ENCODE measurements at places on chromosomes 12 and 14.

DNA sequence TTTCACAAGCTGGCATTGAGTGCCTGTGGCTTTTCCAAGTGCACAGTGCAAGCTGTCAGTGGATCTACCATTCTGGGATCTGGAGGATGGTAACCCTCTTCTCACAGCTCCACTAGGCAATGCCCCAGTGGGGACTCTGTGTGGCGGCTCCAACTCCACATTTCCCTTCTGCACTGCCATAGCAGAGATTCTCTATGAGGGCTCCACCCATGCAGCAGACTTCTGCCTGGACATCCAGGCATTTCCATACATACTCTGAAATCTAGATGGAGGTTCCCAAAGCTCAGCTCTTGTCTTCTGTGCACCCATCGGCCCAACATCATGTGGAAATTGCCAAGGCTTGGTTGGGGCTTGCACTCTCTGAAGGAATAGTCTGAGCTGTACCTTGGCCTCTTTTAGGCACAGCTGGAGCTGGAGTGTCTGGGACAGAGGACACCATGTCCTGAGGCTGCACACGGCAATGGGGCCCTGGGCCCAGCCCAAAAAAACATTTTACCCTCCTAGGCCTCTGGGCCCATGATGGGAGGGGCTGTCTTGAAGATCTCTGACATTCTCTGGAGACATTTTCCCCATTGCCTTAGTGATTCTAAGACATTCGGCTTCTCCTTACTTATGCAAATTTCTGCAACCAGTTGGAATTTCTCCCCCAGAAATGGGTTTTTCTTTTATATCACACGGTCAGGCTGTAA, 313.3 kb upstream of the SFSWAP start:
- no peak for DNase-seq

- DNase-seq: no peak
These were observed 173.5 kb downstream of the ANO6 start for GRCh38 chr12:45389426-45389825.

DNA sequence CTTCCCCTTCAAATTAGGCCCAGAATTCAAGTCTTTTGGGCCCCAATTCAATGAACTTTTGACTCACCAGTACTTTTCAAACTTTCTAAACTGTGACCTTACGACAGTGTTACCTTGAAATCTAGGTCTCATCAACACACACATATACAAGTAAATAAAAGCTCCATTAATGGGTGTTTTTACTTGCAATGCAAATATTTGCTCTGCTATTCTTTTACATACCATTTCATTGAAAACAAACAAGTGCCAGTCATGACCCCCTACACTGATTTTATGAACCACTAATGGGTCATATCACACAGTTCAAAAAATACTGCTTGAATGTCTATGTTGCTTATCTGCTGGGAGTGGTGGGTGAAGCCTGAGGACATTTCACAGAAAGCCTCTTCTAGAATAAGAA, 9.1 kb upstream of the NR1H4 start:
- DNase-seq: no peak

DNA sequence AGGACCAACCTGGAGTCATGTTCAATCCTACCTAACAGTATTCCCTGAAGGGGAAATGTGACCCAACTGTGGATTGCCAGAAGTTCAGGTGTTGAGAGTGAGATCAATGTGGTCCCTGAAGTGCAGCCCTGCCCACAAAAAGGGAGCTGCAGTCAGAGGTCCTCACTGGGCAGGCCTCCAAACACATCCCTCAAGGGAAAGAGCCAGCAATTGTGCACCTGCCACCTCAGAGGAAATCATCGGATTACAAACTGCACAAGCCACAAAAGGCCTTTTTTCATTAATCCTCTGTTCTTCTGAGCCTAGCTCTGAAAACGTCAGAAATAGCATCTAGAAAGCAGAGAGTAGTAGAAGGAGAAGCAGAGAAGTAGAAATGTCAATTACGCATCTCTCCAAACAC, 10.8 kb upstream of the MDM1 start:
- DNase-seq: no peak

- no peak for DNase-seq
These were observed 56.9 kb upstream of the TSPAN8 start for GRCh38 chr12:71214511-71215285.

GRCh38 chr14:69088586-69088985, 64.3 kb downstream of the DCAF5 start:
- DNase-seq: no peak

GRCh38 chr12:106274575-106275121, 26.8 kb upstream of the CKAP4 start:
- no peak for DNase-seq

- DNase-seq: no peak
These were observed 24.0 kb downstream of the ADGRD1 start for GRCh38 chr12:130977743-130978095.

DNA sequence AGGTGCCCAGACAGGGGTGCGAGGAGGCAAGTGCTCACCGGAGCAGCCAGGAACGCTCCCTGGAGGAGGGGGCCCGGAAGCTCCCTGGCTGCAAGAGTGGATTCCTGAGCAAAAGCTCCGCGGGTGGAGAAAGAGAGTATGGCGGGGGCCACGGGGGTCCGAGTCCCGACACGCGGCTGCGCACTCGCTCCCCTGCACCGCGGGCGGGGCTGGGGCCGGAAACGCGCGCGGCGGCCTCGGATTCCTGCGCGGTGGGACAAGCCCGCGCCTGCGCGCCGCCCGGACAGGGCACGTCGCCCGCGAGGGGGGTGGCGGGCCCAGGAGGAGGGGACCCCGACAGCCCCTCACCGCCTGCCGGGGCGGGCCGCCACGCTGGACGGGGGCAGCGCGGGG, 27.8 kb upstream of the GPR132 start:
- peak; percentile 82 for DNase-seq

- DNase-seq: no peak
These were observed 35.7 kb upstream of the ACTN1 start for GRCh38 chr14:69014829-69015259.

DNA sequence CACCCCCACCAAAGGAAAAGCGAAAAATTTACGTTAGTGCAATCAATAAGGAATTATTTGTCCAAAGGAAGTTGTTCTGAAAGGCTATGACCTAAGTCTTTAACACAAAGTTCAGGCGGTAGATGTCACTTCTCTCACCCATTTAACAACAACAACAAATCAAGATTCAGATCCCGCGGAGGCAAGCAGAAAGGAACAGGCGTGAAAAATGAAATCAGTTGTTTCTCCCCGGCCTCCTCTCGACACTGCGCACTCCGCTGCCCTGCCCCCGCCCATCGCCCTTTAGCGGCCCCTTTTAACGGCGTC, 1.4 kb downstream of the DENND5B start:
- no peak for DNase-seq

GRCh38 chr14:75487155-75487671, 35.1 kb upstream of the BATF start:
- DNase-seq: no peak

DNA sequence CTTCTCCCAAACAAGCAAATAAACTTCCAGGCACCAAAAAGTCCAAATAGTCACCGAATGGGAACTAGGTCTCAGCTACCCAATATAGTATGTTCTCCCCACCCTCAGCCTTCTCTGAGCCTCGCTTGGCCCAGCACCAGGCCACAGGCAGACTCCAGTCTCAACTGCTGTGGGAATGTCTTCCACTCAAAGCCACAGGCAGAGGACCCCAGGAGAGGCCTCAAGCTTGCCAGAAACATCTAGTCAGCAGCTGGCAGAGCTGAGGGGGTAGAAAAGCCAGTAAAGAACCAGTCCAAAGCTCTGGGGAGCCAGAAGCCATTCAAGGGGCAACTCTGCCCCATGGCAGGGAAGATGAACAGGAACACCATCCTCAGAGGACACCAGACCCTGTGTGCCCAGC, 41.8 kb downstream of the FMNL3 start:
- no peak for DNase-seq

DNA sequence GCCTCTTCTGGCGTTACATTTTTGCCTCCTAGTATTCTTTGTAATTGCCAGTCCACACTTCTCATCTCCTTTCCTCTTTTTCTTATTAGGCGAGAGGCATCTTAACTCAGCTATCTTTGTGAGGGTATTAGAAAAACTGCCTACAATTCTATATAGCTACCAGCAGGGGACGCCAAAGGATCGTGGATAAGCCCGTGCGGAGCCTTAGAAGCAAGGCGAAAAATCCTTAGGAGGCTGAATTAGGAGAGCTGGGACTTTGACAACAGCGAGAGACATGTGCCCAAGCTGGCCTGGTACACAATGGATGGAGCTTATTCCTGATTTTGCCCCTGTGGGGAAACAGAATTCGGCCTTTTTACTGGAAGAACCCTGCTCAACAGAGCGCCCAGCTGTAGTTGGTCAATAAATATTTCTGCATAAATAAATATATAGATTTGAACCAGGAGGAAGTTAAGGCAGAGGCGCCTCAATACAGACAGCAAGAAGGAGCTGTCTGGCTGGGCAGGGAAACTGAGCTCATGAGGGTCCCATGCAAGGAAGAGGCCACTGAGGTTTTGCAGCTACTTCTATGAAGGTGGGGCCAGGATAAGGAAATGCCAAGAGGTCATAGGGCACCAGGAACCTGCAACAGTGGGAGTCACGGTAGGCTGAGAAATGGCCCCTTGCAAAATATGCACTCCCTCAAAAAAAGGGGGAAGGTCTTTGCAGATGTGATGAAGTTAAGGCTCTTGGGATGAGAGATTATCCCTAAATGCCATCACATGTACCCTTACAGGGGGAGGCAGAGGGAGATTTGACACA, 14.6 kb upstream of the RBM19 start:
- DNase-seq: no peak

DNA sequence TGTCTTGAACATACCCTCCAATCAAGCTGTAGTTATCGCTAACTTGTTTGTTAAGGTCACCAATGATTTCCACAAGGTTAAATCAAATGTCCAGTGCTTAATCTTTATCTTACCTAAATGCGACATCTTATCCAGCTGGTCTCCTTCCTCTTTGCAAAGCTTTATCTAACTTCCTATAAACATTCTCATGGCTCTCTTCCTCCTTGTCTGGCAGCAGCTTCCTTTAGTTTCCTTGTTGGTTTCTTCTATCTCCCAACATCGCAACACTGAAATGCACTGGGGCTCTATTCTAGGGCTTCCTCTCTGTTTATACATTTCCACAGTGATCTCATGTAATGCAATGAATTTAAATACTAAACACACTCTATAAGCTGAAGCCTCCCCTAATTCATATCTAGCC, 28.7 kb downstream of the UBE2N start:
- DNase-seq: no peak

DNA sequence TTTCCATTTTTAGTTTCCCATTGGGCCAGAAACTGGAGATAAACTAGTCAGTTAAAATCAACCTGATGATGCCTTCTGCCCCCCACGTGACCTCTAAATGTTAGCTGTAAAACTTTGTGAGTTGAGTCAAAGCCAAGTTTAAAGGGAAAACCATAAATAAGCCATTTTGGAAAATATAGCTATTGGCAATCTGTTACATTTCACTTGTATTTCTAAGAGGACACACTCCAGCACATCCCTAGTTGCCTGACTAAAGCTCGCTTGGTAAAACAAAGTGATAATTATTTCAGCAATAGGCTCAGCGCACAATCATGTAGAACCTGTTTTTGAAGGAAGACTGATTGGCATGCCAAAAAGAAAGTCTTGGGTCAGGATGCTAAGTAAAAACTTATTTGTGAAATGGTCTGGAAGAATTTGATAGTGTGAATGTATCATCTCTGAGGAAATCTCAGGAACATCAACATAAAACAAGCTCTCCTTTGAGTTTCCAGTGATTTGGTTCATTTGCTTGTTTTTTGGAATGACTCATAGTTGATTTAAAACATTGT, 49.2 kb upstream of the AEBP2 start:
- no peak for DNase-seq

GRCh38 chr12:118033323-118033722, 16.8 kb downstream of the RFC5 start:
- DNase-seq: no peak

DNA sequence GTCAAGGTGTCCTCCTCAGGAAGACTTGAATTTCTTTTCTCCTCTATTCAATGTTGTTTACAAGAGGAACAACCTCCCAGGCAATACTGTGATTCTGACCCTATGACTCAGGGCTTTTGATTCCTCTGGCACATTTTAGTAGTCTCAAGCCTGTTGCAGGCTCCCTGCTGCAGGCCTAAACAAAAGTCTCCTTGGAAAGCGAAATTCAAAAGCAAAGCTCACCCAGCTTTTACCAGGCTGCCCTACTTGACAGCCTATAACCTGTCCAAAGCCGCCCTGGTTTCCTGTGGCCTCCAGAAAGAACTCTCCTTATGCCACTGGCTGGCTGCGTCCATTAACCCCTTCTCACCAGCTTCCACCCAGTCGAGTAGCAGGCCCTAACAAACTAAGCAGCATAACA, 11.6 kb downstream of the FGD6 start:
- DNase-seq: no peak

DNA sequence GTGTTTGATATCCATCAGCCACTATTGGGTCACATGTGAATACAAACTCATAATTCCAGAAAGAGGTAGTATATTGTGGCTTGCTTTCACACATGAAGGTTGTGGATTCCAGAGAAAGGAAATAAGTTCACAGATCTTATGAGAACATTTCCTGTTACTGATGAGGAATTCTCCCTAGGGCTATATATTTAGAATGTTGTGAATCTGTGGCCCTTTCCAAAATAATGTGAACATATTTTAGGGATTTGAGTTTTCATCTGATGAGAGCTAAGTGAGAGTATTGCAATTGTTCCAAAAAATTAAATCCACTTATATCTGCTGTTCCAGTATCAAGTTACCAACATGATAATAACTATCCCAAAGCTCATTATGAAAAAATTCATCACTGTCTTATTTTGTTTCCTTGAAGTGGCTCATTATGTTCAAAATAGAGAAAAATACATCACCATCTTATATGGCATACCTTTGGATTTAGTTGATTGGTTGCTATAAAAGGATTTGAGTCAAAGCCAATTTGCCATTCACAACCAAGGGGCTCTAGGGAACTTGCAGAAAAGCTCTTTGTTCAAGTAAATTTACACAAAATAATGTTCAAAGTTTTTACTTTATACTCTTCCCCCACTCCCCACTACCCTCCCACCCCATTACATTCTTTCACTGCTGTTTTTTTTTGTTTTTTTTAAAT, 76.3 kb downstream of the MYRFL start:
- DNase-seq: no peak

- no peak for DNase-seq
These were observed 38.0 kb upstream of the PPFIA2 start for GRCh38 chr12:81797100-81797499.

DNA sequence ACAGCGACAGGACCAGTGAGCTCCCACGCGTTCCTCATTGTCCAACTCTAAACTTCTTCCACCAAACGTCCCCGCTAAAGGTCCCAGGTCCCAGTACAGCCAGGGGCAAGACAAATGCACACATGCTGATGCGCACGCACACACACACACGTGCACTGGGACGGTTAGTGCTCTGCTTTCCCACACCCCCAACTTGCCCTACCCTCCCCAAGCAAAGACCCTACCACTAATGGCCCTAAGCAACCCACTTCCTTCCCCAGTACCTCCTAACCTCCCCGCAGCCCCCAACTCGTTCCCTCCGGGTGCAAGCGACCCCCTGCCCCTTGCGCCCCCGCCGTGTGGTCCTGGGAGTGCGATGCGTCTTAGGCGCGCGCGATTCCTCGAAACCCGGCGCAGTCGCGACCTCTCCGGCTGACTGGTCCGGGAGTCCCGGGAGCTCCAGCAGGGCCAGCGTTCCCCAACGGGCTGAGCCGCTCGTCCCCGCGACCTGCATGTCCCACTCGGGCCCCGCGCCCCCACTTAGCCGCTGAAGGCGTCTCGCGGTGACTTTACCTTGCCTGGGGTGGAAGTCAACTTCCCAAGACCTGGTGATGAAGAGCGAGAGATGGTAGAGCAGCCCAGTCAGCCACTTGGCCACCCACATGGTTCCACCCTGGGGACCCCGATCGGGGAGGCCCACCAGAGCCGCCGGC, 578 bp downstream of the ADAMTS20 start:
- DNase-seq: peak; percentile 88

GRCh38 chr14:77301103-77301502, 19.6 kb downstream of the POMT2 start:
- no peak for DNase-seq

- DNase-seq: no peak
These were observed 12.9 kb downstream of the FSCB start for GRCh38 chr14:44494137-44494536.
